ENCODE measurements at places on chromosomes 1 and 21.

DNA sequence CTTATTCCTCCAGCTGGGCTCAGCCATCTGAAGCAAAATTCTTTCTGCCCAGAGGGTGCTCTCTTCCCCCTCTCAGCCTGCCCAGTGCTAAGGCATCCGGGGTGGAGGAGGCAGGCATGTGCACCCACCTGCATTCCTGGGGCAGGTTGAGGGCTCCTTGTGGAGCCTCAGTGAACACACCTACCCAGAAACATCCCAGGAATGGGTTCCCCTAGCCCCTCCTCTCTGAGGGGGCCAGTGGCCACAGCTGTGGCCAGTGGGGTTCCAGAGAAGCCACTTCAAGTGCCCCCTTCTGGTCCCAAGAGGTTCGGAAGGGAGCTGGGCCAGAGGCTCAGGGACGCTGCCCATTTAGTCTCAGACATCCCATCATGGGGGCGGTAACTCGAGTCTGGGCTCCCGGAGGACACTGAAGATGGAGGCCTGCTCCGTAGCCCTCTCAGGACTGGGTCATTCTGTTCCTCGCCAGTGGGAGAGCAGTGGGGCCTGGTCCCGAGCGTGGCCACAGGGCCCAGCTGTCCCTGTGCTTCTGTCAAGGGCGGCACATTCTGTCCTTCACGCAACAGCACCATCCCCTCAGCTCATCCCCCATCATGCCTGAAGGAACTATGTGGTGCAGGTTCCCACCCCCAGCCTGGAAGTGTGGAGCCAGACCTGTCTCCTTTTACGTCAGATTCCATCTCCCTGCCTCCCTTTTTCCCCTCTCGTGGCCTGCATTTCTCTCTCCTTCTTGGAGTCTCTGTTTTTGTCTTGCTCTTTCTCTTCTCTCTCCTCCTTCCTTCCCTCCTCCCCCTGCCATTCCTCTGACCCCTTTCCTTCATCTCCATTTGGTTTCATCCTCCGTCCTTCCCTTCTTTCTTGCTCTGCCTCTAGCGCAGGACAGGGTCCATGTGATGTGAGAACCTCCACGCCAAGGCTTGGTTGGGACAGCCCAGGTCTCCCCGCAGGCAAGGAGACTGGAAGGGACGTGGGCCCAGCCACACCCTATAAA lies 49.6 kb upstream of the KDM4A start:
- no peak for DNase-seq

- DNase-seq, result no peak
Measured at GRCh38 chr1:97139512-97139911, 417.9 kb downstream of the PTBP2 start.

DNA sequence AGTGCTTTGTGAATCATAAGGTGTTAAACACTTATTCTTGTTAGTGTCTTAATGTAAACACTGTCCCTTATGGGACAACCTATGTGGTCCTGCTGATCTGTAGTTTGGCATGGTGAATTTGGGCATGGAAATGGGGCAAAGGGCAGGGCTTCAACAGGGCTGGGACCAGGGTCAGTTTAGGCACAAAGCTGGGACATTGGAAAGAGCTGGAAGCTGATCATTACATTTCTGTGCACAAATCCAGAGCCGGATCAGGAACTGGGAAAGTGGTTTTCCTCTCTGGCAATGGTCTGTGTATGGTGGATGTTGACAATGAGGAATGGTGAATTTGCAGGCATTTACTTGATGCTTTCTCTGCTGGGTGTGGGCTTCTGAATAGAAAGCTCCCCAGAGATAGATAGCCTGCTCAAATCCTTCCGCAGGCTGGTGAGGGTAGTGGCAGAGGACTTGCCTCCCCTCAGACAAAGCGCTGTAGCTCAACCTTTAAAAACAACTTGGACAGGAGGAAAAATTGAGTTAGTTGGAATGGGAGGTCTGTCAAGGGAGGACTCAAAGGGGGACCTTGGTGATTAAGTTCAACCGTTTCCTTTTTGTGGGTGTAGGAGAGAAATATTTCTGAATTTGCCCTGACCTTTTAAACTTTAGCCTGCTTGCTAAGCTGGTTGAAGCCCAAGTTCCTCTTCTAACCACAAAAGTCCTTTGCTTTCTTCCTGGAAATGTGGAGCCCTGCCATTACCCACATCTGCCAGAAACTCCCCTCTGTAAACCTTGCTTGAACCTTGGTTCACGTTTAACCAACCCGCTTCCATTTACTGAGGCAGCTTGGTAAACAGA lies 35.3 kb downstream of the HLX start:
- no peak for DNase-seq

DNA sequence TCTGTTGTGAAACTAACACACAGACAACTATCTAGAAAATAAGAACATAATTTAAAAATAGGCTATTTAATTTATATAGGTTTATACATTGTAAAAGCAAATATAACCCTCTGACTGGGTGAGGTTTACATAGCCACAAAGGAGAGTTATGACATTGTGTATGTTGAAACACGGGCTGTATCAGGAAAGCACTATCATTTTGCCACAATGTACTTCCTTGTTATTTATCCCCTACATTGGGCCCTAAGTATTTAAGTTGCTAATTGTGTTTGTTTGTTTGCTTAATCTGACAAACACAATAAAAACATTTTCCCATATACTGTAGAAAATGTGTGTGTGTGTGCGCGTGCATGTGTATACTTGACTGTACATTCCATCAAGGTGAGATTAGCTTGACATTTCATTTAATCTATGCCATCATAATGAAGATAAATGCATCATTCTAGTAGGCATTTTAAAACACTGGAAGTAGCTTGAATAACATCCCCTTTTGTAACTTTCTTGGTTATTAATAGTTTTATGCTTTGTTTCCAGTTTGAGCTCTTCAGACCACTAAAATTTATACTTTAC lies 72.1 kb downstream of the RGS13 start:
- DNase-seq, result no peak

GRCh38 chr1:9755441-9755995 lies 68.2 kb downstream of the CLSTN1 start:
- DNase-seq, result no peak

DNA sequence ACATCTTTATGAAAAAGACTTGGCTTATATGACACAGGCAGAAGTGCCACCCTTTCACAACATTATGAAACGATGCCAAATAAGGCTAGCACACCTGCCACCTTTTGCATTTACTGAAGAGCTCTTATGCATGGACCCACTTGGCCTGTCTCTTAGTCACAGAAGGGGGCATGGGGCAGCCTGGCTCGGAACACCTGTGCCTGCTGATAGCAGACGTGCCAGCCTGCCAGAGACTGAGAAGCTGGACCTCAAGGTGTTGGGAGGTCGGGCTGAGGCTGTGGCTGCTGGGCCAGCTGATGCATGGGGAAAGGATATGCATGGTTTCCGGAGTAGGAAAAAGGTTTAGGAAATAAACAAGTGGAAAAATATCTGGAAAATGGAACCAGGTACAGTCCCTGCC lies 21.5 kb downstream of the RCAN1 start:
- DNase-seq, result no peak

DNA sequence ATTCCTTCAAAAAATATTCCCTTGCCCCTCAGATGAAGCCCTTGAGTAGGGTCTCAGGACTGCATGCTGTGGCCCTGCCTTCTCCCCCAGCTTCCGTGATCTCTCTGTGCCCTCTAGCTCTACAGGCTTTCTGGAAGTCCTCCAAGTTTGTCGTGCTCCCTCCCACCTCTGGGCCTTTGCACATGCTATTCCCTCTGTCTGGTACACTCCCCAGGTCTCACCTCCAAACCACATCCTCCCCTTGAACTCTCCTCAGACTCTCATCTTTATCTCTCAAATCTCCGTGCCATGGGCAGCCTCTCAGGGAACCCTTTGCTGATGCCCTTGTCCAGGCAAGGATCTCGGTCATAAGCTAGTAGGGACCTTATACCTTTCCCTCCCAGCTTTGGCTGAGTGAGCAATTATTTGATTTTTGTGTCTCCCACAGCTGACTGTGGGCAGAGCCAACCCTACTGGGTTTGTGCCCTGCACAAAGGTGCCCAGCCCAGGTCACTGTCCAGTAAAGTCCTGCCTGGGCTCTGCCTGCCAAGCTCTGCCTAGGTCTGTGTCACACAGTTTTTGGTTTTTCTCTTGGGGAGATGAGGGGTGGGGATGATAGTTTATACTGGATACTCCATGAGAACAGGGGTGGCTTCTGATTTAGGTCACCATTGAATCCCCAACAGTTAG lies 188.1 kb downstream of the ZNF281 start:
- no peak for DNase-seq

- no peak for DNase-seq
Measured at GRCh38 chr1:212611000-212611948, 2.7 kb downstream of the ATF3 start.

GRCh38 chr1:191760016-191760415 lies 398.2 kb upstream of the RGS18 start:
- DNase-seq, result no peak

- DNase-seq, result no peak
Measured at GRCh38 chr1:65504263-65504662, 83.8 kb downstream of the LEPR start.

DNA sequence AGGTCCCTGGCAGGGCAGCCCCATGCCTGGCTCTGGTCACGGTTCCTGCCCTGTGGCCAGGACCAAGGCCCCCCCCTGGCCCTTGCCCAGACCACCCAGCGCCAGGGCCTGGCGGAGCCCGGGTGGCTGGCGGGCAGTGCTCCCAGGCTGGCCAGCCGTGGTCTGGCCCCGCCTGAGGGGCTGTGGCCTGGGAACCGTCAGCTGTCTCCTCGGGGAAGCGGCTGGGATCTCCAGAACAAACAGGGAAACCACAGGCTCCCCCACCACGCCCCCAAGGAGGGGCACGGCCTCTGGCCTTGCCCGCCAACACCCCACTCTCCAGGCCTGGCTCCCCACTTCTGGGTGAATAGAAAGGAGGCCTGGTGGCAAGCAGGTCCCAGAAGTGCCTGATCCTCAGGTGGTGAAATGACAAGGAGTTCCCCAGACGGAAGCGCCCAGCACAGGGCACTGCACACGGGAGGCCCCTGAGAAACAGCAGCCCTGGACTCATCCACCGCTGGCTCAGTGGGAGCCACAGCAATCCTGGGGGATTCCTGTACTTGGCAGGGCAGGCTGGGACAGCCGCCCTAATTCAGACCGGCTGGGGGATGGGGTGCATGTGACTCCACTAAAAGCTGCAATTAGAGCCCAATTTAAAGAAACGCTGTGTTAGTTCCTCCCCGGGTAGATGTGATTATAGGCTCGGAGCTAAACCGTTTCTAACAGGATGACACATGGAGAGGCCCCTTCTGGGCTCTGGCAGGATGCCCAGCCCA lies 78.9 kb downstream of the RAP1GAP start:
- no peak for DNase-seq

DNA sequence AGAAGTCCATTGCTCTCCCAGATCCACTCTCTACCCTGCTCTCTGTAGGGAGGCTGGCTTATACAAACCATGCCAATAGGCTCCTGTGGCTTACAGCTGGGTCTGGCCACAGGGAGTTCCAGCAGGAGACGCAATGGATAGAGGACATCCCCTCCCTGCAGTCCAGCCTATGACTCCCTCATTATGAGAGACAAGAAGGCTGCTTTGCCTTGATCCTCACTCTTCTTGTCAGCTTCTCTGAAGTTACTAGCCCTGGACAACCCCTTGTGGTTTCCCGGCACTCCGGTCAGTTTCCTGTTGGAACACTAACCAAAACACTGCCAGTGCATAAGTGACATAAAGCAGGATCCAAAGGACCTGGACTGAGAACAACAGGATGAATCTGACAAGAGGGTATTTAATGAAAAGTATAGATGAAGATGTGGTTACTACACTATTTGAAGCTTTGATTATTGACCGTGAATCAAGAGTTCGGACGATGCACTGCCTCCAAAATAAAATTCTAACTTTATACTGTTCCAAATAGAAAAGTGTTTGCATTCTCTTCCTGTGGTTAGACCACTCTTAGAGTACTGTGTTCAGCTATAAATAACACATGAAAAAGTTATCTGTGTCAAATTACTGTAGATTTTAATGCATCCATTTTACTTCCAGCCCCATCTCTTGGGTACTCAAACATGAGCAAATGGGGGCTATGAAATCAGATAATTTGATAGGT lies 32.7 kb upstream of the ZNF326 start:
- DNase-seq, result no peak

DNA sequence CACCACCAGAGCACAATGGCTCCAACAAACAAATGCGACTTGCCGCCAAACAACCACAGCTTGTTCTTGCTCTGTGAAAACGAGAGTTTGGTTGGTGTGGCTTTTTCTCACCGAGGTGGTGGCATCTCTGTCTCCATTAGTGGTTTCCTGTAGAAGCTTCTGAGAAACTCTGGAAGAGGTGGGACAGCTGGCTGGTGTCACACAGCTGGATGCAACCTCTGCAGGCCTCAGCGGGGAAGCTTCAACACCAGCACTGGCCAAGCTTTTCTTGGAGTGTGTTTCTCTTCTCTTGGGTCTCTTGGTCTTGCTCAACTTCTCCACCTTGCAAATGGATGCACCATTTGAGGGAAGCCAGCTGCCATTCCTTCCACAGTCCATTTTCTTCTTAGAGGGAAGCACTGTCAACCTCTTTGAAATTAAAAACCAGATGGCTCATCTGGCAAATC lies 124.8 kb downstream of the KCNN3 start:
- DNase-seq, result no peak
